ENCODE measurements at places on chromosomes 11 and 22.

DNA sequence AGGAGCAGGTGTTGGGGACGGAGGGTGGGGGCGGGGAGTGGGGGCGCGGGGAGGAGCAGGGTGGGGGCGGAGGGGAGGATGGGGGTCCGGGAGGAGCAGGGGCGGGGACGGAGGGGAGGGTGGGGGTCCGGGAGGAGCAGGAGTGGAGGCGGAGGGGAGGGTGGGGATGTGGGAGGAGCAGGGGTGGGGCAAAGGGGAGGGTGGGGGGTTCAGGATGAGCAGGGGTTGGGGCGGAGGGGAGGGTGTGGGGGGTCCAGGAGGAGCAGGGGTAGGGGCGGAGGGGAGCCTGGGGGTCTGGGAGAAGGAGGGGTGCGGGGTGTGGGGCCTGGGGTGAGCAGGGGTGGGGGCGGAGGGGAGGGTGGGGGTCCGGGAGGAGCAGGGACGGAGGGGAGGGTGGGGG lies 17.1 kb downstream of the CRELD2 start:
- peak; percentile 87 for DNase-seq

GRCh38 chr22:21946262-21946925 lies 6.3 kb downstream of the PPM1F start:
- no peak for DNase-seq

- DNase-seq = no peak
These were observed 33.3 kb upstream of the ZC3H12C start for GRCh38 chr11:110059706-110060463.

DNA sequence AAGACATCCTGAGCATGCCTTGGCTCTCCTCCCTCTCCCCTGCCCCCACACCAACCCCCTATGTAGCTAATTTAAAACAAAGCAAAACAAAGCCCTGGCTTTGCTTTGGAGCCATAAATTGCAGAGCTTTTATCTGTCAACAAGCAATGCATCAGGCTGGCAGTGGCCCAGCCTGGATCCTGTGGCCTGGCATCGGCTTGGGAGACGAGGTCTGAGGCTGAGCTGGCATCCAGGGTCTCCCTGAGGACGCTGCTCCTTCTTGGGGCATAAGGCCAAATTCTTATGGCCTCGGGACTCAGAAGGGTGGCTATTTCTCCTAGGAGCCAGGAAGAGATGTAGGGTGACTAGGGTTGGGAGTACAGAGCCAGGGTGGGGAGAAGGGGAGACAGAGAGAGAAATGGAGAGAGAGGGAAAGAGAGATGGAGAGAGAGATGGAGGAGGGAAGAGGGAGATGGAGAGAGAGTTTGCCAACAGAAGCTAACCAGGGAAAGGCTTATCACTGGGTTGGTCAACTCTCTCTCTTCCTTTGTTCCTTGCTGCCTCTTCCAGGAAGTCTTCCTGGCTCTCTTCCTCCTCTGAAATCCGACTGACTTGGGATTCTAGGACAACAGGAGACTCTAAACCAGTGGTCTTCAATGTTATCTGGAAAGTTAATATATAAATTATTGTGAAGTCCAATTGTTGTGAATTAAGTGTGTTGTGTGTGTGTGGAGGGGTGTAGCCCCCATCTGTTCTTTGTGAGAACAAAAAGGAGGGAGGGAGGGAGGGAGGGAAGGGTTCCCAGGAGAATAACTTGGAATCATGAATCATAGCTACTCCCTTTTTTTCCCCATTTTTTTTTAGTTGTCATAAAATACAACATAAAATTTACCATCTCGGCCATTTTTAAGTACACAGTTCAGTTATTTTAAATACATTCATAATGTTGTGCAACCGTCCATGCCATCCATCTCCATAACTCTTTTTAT lies 29.1 kb downstream of the TSPAN18 start:
- DNase-seq = no peak
